Thymus (tissue), 14 donors: ENCODE measurements at places on chromosomes 2 and 18. TPM values are rescaled to one million over a fixed set of nuclear protein-coding genes. Genes with fewer than 3 reads are reported as not detected.
A peak's percentile ranks its signal among the peaks of the same experiment; 100 is the strongest.

Gene REG3A
- total RNA-seq: 0.05 TPM

GRCh38 chr18:53225567-53226325 lies 885.7 kb downstream of the DCC start:
- no peaks in the 10 kb centered on the region for H3K36me3 ChIP-seq
- DNase-seq: no peak
- H3K4me3 ChIP-seq: no peak overlapping the region
- no peak overlapping the region for H3K27ac ChIP-seq
- H3K4me1 ChIP-seq: no peaks in the 10 kb centered on the region

DNA sequence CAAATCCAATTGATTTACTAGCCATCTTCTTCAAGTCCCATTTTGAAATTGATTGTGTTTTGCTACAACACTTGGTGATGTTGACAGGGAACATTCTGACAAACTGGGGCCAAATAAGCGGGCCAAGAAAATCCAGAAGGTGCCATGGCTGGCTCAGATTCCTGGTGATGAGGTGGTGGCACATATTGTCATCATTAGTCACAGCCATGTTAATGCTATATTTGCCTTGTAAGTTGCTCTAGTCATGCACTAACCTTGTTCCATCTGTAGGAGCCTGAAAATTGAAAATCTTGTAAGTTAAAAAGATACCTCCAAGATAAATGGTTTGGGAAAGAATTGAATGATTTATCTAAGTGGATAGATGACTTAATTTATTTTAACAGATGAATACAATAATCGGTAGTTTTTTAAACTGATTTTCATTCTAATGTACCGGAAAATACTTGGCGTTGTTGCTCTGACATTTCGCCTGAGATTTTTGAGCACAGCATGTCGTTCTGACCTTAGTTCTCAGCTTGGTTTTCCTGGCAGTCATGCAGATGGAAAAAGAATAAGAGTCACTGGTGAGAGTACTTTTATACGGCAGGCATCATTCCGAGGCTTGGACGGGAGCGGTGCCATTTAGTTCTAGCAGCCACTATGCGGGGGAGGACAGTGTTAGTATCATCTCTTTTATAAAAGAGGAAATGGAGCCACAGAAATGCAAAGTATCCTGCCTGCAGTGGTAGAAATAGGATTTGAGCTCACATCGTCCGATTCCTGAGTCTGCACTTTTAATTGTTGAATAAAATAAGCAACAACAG lies 133.9 kb downstream of the ZNF532 start:
- no peak overlapping the region for H3K4me3 ChIP-seq
- no peak for DNase-seq
- no peak overlapping the region for H3K27ac ChIP-seq
- no peaks in the 10 kb centered on the region for H3K27me3 ChIP-seq
- no peaks in the 10 kb centered on the region for H3K36me3 ChIP-seq

DNA sequence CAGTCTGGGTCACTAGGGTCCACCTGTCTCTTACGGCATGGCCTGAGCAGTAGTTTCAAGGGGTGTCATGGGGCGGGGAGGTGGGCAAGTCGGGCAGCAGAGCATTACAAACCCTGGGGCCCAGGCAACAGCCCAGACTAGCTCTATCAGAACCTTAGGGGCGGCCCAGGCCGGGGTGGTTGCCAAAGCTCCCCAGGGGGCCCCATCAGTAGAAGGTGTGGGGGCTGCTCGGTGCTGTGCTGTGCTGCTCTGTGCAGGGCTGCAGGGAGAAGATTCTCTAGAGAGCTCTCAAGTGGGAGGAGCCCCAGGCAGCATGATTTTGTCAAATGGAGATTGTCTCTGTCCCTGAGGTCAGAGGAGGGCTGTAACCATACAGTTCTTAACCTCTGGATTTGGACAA lies 36.4 kb upstream of the SLC14A1 start:
- H3K36me3 ChIP-seq: no peaks in the 10 kb centered on the region
- peak overlapping the region; percentile 98 for H3K27ac ChIP-seq
- H3K4me3 ChIP-seq: peak overlapping the region; percentile 48

DNA sequence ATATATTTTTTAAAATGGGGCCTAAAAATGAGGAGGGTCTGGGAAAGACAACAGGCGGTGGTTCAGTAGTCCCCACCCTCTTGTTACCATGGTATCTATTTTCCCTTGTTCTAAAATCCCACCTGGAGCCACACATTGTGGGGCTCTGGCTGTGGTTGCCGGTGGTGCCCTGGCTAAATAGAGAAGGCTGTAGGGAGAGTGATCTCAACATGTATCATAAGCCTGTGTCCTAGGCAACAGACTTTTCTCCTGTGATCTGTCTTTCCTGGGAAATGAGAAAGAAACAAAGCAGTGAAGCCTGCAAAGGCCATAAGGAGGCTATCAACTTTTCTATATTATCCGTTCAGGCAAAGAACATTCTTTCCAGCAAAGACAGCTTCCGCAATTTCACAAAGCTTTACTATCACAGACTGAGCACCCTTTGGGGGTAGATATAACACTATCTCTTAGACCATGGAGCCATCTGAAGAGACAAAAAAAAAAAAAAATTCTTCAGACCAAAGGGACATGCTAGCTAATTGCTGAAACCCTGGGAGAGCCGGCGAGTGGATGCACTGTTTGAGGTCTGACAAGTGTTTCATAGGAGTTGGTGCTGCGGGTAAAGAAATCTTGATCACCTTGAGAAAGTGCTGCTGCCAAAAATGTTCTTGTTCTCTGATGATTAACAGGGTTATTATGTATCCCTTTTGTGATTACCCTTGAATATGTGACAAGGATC lies 879.2 kb upstream of the DDX18 start:
- H3K36me3 ChIP-seq: no peaks in the 10 kb centered on the region
- DNase-seq: no peak

DNA sequence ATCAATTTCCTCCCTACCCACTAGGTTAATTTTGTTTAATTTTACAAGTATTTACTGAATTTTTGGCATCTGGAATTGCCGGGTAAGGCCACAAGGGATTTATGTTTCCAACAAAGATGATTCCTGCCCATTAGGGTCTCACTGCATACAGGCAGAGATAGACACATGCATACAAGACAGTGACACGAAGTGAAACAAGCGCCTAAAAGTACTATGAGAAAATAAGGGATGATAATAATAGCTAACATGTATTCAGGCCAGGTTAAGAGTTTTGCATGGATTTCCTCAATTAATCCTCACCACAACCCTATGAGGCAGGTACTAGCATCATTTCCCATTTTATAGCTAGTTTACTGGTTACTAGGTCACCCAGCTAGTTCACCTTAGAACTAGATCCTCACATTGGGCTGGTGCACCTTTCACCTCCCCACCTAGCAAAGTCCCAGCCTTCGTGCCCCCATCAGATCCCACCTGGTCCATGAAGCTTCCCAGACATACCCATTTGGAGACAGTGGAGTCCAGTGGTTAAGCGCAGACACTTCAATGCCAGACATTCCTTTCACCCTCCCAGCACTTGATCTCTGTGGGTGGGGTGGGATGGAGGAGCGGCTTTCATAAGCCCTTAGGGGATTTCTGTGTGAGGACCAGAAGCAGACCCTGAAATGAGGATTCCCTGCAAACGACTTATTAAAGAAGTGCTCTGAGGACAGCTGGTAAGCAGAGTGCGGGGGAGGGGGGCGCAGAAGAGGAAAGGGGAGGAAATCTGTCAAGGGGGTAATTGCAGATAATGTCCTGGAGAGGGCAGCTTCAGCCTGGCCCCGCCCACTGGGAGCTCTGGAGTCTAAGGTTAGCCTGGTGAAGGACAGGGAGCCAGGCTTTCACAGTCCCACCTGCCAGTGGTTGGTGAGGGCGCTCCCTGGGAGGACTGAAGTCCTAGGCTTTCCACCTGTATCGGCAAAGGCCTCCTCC lies 5.8 kb upstream of the DGUOK start:
- no peak for DNase-seq
- H3K27ac ChIP-seq: no peak overlapping the region
- no peaks in the 10 kb centered on the region for H3K4me1 ChIP-seq
- H3K4me3 ChIP-seq: no peak overlapping the region
- peaks cover 3% of the 10 kb centered on the region for H3K27me3 ChIP-seq

DNA sequence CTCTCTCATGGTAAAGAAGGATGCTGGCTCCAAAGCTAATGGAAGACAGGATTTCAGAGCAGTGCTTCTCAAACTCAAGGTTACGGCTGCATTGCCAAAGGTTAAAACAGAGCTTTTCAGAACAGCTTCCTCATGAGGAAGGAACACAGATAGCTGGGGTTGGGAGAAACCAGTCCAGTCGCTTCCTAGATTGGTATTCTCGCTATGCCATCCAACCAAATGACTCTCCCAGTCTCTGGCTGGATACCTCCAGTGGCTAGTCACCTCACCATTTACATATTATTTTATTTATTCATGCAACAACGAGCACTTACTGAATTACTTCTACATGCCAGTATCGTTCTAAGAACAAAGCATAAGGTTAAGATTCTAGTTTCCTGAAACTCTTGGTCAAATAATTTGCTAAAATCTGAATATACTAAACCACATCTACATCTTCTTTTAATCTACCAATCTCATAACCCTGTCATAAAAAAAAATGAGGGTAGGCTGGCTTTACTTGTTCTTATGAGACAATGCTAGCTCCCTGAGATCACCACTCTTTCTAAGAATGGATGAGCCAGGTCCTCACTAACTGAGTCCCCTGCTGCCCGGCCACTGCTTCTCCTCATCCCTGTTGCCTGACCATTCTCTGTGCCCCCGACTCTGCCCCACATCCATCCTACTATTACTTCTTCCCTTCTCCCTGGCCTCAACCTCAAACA lies 20.4 kb downstream of the KDSR start:
- no peaks in the 10 kb centered on the region for H3K4me1 ChIP-seq
- H3K36me3 ChIP-seq: peaks cover 40% of the 10 kb centered on the region
- no peak overlapping the region for H3K4me3 ChIP-seq
- no peaks in the 10 kb centered on the region for H3K27me3 ChIP-seq

GRCh38 chr2:65655000-65655399 lies 222.6 kb upstream of the SPRED2 start:
- H3K27me3 ChIP-seq: no peaks in the 10 kb centered on the region
- no peak overlapping the region for H3K27ac ChIP-seq
- H3K36me3 ChIP-seq: no peaks in the 10 kb centered on the region
- no peak overlapping the region for H3K4me3 ChIP-seq
- no peaks in the 10 kb centered on the region for H3K4me1 ChIP-seq
- no peak for DNase-seq

Gene TMEM37
- 0.52 TPM for total RNA-seq

DNA sequence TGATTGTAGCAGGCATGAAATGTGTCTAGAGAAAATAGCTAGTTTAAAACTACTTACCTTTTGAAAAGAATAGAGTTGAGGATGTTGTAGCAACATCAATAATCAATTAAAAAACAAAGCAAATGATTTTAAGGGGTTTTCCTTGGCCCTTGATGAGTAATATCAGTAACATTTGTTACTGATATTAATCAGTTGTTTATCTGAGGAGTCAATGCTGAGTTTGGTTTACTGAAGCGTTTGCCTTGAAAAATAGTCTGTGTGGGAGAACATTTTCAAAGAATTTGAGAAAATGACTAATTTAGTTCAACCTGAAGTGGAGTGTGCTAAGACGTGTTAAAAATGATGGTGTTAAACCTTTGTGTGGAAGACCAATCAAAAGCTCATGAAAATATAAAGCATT lies 9.3 kb downstream of the PTH2R start:
- H3K27ac ChIP-seq: no peak overlapping the region
- H3K4me1 ChIP-seq: no peaks in the 10 kb centered on the region
- no peaks in the 10 kb centered on the region for H3K27me3 ChIP-seq
- H3K36me3 ChIP-seq: no peaks in the 10 kb centered on the region

DNA sequence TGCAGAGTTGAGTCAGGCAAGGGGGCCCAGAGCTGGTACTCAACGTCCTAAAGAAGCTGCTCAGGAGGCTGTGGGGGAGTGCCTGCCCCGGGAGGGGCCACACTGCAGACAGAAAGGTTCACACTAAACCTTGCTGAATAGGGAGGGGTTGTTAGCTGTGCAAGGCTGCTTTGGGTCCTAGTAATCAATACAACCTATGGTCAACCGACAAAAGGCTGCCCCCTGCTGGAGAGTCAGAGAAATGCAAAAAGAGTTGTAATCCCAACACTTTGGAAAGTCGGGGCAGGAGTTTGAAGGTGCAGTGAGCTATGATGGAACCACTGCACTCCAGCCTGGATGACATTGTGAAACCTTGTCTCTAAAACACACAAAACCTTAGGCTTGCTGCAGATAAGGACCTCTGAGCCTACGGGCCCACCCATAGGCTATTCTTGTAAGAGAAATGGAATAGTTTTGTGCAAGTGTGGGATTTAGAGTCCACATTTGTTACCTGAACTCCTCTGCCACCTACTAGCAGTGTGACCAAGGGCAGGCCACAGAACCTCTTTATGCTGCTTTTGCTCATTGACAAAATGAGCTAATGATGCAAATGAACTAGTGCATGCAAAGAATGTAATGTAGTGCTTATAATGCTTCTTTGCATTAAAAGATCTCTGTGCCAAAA lies 81.5 kb downstream of the PRPF40A start:
- peaks cover under 1% of the 10 kb centered on the region for H3K4me1 ChIP-seq
- no peaks in the 10 kb centered on the region for H3K27me3 ChIP-seq
- DNase-seq: peak; percentile 41
- H3K36me3 ChIP-seq: no peaks in the 10 kb centered on the region
- no peak overlapping the region for H3K4me3 ChIP-seq
- H3K27ac ChIP-seq: no peak overlapping the region

DNA sequence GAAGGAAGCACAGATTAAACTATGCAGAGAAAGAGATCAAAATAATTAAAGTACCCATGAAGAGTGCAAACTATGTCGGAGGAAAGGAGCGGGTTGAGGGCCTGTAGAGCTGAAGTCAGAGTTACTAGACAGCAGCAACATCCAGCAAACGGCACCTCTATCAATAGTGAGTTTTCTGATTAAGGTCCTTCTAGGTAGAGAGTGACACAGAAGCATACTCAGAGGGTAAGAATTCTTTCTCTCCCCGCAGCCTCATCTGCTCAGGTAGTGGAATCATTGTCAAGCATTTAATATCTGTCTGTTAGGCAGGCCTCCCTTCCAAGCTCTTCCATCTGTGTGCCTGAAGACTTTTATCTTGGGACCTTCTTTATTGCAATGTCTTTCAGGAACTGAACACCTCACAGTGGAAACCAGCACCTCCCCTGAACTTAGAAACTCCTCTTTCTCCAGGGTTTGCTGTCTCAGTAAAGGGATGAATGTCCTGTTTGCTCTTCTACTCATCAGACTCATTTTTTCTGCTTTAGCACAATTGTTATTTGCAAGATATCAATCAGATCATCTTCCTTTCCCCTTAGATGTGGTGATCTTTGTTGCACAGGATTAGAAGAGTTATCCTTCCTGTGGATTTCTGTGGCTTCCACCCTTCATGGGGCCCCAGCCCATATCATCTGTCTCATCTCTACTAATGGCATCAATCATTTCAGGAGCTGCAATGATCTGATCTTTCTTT lies 28.8 kb downstream of the SP140 start:
- H3K4me3 ChIP-seq: no peak overlapping the region
- no peak for DNase-seq
- no peaks in the 10 kb centered on the region for H3K36me3 ChIP-seq
- peaks cover 5% of the 10 kb centered on the region for H3K27me3 ChIP-seq
- H3K4me1 ChIP-seq: peaks cover 4% of the 10 kb centered on the region
- H3K27ac ChIP-seq: no peak overlapping the region

Gene TRIM54
- total RNA-seq: 0.14 TPM

DNA sequence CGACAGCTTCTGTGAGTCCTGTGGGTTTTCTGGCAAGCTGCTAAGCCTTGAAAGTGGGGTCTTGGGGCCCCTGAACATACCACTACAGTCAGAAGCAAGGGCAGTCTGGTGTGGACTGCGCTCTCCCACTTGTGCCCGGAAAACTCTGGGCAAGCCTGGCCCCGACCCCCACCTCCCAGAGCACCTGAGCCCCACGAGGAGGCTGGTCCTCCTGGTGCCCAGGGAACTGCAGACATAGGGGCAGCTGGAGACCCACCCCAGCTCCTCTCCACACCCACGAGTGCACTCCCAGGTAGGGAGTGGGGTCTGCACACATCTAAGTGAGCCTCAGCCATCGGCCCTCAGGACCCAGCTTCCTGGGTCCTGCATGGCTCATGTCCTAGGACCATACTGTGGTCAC lies 16.2 kb upstream of the GPC1 start:
- no peak for DNase-seq
- H3K27ac ChIP-seq: no peak overlapping the region
- no peaks in the 10 kb centered on the region for H3K4me1 ChIP-seq
